ENCODE measurements at places on chromosomes 12 and 14.
A peak's percentile ranks its signal among the peaks of the same experiment; 100 is the strongest.

GRCh38 chr14:20460458-20461224, 593 bp downstream of the PIP4P1 start:
- peak; percentile 24 for DNase-seq

GRCh38 chr14:93082576-93083001, 33.1 kb downstream of the ITPK1 start:
- no peak for DNase-seq

DNA sequence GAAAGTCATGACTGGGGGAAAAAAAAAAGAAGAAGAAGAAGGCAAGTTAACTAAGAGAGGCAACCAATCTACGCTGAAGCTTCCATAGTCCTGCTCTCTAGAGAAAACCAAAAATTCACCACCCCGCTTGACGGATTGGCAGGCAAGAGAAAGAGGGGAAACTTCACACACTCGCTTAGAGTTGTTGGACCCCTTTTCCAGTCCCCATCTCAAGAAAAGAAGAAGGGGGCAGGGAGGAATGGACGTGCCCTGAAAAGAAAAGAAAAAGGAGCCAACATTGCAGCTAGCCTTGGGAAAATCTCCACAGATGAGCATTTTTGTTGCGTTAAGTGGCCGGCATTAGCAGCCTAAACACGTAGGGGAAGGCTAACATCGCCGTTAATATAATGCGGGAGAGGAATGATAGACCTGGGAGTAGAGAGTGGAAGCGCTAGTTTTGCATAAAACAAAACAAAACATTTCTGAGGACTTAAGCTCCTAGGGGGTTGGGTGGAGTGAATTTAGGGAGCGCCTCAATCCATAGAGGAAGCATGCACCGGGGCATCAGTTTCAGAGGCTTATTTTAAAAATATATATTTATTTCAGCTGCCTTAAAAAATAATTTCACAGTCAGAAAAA, 11.3 kb upstream of the FOXG1 start:
- DNase-seq, result no peak

DNA sequence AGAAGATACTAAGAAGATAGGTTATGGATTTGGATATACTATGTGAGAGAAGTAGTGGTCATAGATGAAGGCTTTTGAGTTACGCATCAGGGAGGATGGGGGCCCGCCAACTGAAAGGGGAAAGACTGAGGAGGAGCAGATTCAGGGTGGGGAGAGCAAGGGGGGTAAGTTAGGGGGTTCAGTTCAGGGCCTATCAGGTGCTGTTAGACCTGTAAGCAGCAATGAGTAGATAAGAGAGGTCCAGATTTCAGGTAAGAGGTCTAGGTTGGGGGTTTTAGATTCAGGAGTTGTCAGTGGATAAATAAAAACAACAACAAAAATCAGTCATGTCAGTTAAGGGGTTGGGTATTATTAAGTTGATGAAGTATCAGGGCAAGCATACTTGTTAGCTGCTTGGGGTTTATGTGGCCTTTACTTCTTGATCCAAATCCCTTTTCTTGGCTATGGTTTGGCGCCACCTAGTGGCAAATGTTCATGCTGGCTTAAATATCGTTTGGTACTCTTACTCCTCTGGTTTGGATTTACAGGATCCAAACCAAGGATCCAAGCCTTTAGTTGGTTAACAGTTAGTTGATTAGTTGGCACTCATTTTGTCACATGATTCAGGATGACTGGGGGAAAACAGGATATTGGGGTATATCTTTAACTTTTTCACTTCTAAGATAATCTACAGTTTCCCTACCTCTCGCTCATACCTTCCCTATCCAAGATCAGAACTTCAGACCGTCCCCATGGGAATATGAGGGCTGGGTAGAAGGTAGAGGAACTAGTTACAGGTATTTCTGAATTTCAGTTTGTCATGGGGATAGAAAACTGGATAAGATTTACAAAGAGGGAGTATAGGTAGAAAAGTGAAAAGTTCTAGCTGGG, 65.1 kb downstream of the PCNX1 start:
- DNase-seq, result peak; percentile 61

GRCh38 chr14:66802962-66803361, 295.0 kb downstream of the GPHN start:
- no peak for DNase-seq

GRCh38 chr12:65826353-65827171, 2.3 kb downstream of the HMGA2 start:
- no peak for DNase-seq

DNA sequence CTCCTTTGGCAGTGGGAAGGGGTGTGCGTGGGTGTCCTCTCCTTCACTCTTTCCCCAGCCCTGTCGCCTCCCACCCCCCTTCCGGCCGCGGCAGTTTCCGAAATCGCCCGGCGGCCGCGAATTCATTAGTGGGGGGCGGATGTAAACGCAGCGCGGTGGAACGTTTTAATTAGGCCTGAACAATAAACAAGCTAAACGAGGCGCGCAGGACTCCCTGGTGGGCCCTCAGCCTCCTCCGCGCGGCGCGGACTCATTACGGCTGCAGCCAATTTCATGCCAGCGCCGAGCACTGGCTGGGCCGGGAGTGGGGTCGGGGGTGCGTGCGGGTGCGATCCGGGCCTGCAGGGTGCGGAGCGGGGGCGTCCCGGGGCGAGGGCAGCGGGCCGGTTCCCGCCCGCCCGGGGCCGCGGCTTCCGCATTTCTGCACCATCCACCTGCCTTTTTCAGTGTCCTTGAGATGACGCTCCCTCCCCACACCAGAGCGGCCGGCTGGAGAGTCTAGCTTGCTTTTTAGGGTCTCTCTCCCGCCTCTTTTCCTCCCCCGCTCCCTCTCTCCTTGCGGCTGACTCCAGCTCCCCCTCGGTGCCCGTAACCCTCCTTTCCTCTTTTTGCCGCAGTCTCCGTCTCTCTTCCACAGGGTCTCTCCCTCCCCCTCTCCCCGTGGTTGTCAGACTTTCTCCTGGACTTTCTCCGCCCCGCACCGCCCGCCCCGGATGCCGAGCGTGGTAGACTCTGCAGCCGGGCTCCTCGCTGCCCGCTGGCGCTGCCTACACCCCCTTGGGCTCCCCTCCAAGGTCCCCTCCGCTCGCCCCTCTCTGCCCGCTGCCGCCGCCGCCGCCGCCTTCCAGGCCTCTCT, at the start of gene CISTR:
TSS of gene CISTR (minus strand) at position 644 of the 856 bp plus-strand sequence.
- DNase-seq, result no peak

DNA sequence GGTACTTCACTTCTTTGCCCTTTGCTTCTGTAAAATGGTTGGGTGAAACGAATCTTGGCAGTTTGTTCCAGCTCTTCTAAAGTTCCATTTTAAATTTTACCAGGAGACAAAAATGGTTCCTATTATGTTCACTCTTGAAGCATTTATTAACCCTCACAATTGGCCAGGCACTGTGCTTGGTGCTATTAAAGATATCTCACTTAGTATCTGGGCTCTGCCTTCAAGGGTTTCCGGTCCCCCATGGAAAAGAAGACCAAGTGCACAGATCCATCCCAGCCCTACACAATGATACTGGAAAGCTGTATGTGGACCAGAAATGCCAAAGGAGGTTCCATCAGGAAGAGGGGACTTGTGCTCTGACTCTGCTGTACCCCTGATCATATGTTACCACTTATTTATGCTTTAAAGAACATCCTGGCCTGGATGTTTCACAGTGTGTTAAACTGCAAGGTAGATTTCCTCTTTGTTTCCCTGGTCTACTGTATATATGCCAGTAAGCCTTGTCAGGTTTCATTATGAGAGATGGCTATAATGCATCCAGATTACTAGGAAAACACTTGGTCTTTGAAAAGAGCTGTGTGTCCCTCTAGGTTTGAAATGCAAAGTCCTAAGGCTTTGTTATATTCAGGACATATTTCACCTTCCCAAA, 154.8 kb downstream of the PRKCH start:
- DNase-seq, result no peak

DNA sequence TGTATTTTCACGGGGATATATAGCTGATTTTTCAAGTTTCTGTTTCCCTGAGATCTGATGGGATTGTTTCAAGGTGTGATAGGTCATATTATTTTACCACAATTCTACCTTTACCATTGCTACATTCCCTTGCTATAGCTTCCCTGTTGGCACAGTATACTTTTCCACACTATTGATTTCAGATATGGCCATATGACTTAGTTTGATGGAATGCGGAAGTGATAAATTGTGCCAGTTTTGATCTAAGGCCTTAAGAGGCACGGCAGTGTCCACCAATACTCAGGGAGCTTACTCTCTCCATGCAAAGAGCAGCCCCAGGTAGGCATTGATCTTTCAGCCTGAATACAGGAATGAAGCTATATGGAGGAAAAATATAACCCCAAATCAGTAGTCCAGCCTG, 315.7 kb downstream of the SLC16A7 start:
- no peak for DNase-seq

- DNase-seq, result no peak
Observed at GRCh38 chr12:120473807-120474615, 4.5 kb upstream of the SRSF9 start.

- DNase-seq, result no peak
Observed at GRCh38 chr12:80162177-80162576, 62.8 kb downstream of the OTOGL start.

DNA sequence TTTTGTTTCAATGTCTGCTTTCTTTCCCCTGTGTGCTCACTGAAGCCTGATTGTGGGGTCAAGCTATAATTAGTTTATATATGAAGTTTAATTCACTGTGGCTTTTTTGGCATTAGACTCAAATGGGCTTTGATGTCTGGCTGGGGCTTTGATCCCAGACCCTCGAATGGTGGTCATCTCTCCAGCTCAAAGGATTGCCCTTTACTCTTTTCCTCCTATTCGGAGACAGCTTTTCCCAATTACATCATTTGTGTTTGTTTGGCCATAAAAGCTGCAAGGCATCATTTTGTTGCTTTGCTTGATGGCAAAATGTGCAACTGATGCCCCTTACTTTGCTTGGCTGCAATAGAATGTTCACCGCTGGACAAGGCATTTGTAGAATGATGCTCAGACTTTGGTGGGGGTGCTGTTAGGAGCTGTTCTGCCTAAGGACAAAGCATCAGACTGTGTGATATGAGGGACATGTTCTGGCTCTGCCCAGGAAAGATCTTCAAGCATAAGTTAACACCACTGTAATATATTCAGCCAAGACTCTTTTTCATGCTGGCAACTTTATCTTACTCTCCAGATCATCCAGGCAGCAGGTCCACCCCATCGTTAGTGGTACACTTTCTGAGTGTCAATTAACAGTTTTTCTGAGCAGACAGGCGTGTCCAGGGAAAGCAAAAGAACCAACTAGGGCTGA, 3.2 kb upstream of the DACT1 start:
- DNase-seq, result no peak

- no peak for DNase-seq
Observed at GRCh38 chr14:64873506-64874219, 6.0 kb downstream of the SPTB start.

DNA sequence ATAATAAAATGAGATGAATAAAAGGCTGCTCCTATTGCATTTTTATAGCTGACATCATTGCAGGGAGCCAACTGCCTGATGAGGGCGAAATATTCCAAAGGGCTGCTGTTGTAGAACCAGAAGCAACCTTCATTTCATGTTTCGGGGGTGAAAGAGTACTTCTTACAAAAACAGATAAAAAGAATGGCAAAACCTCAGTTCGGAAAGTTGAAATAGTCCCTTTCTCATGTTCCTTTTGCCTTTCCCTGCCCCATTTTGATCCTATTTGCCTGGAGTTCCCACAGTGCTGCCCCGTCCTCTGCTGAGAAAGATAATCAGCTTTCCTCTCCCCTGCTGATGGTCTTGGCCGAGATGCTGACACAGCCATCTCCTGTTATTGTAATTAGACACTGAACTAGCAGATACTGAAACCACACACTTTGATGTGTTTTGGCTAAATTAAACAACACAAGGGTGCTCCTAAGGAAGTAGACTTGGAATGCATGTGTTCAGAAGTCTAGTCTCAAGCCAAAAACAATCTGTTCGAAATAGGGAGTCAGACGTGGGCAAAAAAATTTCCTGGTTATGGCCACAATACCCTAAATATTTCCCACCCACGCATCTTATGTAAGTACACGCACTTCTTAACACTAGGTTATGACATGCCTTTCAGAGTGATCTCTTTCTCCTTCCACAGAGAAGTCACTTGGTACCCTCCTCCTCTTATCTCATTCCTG, 117.2 kb downstream of the PPM1H start:
- DNase-seq, result no peak

GRCh38 chr12:7450667-7451066, 6.7 kb upstream of the CD163L1 start:
- DNase-seq, result no peak

GRCh38 chr12:85484387-85484786, 204.4 kb downstream of the ALX1 start:
- DNase-seq, result no peak

GRCh38 chr12:98172801-98173200, 342.6 kb upstream of the TMPO start:
- no peak for DNase-seq

Data from stimulated activated CD8-positive, alpha-beta memory T cell treated with anti-CD3 and anti-CD28 coated beads, Interleukin-4, amount 100 ng/mL, for 4 hours (primary cell).